Neural progenitor cell (in vitro differentiated cells): ENCODE measurements at places on chromosomes 6 and 20. TPM values are rescaled to one million over a fixed set of nuclear protein-coding genes. Genes with fewer than 3 reads are reported as not detected.
A peak's percentile ranks its signal among the peaks of the same experiment; 100 is the strongest.

GRCh38 chr6:122730334-122730733 is 49.2 kb upstream of the FABP7 start:
- DNase-seq, result no peak
- no peak overlapping the region for H3K27ac ChIP-seq
- H3K4me3 ChIP-seq, result no peak overlapping the region
- peaks cover 16% of the 10 kb centered on the region for H3K4me1 ChIP-seq

- H3K27me3 ChIP-seq, result no peaks in the 10 kb centered on the region
- no peak for DNase-seq
- no peak overlapping the region for H3K27ac ChIP-seq
- H3K4me1 ChIP-seq, result peaks cover 16% of the 10 kb centered on the region
Observed at GRCh38 chr20:21324126-21324525, 21.0 kb downstream of the XRN2 start.

DNA sequence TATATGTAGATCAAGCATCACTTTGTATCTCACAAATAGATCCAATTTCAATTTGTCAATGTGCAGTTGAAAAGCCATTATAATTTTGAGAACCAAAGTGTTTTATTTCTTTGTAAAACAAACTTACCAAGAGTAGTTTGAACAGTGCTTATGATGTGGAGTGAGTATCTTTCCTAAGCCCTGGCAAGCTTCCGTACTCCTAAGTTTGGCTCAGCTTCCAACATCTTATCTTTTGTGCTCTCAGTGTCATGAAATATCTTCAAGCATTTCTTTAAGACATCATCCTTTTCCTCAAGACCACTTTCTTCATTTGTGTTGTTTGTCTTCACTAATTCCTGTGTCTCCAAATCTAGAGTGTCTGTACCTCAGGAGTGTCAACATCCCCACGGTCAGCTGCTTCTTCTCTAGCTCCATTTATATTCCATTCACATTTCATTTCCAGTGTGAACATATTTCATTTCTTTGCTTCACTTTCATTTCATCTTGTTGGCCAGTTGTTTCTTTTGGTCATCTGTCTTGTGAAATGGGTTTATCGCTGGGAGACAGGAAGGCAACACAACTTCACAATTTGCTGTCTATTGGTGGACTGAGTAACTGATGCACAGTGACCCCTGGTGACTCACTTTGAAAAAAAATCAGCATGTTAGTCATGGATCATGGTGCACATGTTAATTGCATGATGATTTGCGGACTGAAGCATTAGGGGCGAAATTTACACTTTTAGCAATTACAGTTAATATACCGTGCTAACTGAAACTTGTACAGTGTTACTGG is 36.9 kb downstream of the SLC24A3 start:
- no peaks in the 10 kb centered on the region for H3K27me3 ChIP-seq
- H3K27ac ChIP-seq, result no peak overlapping the region
- no peaks in the 10 kb centered on the region for H3K36me3 ChIP-seq
- no peak overlapping the region for H3K4me3 ChIP-seq
- no peaks in the 10 kb centered on the region for H3K4me1 ChIP-seq

GRCh38 chr20:4916971-4917881 is 84.1 kb downstream of the SLC23A2 start:
- H3K4me1 ChIP-seq, result peaks cover 10% of the 10 kb centered on the region
- no peak overlapping the region for H3K4me3 ChIP-seq
- no peak overlapping the region for H3K27ac ChIP-seq
- DNase-seq, result peak; percentile 24
- no peaks in the 10 kb centered on the region for H3K27me3 ChIP-seq

DNA sequence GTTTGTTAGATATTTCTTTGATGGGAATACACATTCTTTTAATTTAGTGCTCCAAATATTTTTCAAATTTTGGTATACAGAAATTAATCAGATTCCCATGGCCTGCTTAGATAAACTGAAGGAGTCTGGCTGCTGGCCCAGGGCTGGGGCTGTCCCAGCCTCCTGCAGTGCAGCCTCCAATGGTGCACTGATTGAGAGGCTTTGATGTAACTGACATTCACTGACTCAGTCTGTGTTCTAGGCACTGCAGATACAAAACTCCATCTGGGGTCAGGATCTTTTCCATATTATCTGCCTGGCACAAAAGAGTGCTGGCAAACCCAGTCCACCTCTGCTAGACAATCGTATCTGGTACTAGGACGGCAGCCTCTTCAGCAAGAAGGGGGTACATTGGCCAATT is 64.8 kb downstream of the GRIK2 start:
- H3K27ac ChIP-seq, result no peak overlapping the region
- no peaks in the 10 kb centered on the region for H3K27me3 ChIP-seq
- DNase-seq, result peak; percentile 13
- no peaks in the 10 kb centered on the region for H3K36me3 ChIP-seq
- no peak overlapping the region for H3K4me3 ChIP-seq
- H3K4me1 ChIP-seq, result peaks cover 4% of the 10 kb centered on the region

GRCh38 chr6:165511807-165512206 is 151.2 kb downstream of the PDE10A start:
- no peaks in the 10 kb centered on the region for H3K4me1 ChIP-seq
- no peak overlapping the region for H3K4me3 ChIP-seq
- H3K27me3 ChIP-seq, result no peaks in the 10 kb centered on the region
- DNase-seq, result no peak

DNA sequence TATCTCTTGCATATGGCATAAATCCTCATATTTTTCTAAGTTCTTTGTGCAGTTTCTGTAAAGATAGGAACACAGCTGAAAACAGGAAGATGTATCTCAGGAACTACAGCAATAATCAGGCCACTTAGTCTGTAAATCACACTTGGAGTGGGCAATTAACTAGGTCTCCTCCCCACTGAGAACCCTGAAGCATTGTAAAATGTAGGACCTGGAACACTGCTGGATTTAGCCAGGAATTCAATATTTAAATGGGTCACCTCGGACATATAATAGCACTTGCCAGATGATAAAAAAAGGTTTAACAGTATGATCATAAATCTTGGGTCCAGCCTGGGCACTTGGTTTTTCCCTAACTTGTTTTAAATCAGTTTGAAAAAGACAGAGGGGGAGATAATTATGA is 155.0 kb downstream of the GRM1 start:
- no peaks in the 10 kb centered on the region for H3K4me1 ChIP-seq
- H3K27ac ChIP-seq, result no peak overlapping the region

The PRSS35 gene
- 2.8 and 4.5 TPM in 2 replicates for total RNA-seq

The TRIM10 gene
- not detected in 2 replicates for total RNA-seq

The RALY gene
- 102 and 178 TPM in 2 replicates for total RNA-seq
